Endothelial cell of umbilical vein (primary cell): ENCODE measurements at places on chromosomes 6 and 20. TPM values are rescaled to one million over a fixed set of nuclear protein-coding genes. Genes with fewer than 3 reads are reported as not detected.

PHACTR1 gene
- 19.4 and 23.2 TPM in 2 replicates for total RNA-seq

REM1 gene
- total RNA-seq: not detected in 2 replicates

GMDS gene
- 23.5 TPM in 2 replicates for total RNA-seq

MEI4 gene
- not detected in 2 replicates for total RNA-seq

CTCFL gene
- total RNA-seq: not detected in 2 replicates

SOX18 gene
- 175 and 211 TPM in 2 replicates for total RNA-seq

ALDH8A1 gene
- 0.58 and 0.95 TPM in 2 replicates for total RNA-seq

PTPRK gene
- 74.0 and 88.3 TPM in 2 replicates for total RNA-seq

PTP4A1 gene
- 58.4 and 65.1 TPM in 2 replicates for total RNA-seq

TBX18 gene
- 28.4 and 35.3 TPM in 2 replicates for total RNA-seq

GRCh38 chr6:132952031-132952867, 137.9 kb downstream of the RPS12 start:
- no peak for DNase-seq

- DNase-seq: no peak
Observed at GRCh38 chr20:57385940-57386339, 5.3 kb upstream of the RBM38 start.

DNA sequence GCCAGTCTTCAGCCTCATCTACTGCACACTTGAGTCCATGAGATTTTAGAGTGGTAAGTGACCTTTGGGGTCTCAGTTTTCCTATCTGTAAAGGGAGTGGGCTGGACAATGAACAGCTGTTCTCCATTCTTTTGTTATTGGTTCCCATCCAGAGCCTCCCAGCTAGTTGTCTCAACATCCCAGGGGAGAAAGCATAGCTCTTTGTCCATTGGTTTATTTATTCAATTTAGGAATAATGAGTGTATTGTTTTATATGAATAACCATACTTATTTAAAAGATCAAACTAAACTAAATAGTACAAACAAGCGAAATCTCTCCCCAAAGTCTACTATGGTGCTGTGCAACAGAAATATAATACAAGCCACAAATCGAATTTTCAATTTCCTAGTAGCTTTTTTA, 13.7 kb downstream of the PIGT start:
- DNase-seq: no peak

DNA sequence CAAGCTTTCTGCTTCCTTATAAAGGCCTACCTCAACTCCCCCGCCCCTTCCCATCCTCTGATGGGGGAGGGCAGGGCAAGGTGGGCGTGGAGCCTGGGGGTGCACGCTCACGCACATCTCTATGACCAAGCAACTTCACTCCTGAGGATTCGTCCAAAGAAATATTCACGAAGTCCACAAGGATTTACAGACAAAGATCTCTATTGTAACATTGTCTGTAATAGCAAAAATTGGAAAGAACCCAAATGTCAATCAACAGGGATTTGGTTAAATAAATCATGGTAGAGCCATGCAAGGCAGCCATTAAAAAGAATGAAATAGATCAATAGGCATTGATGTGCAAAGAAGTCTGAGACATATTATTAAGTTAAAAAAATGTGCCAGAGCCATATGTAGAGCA, 130.4 kb upstream of the AFDN start:
- DNase-seq: no peak

GRCh38 chr6:167470836-167471547, 146.1 kb downstream of the TTLL2 start:
- DNase-seq: no peak

DNA sequence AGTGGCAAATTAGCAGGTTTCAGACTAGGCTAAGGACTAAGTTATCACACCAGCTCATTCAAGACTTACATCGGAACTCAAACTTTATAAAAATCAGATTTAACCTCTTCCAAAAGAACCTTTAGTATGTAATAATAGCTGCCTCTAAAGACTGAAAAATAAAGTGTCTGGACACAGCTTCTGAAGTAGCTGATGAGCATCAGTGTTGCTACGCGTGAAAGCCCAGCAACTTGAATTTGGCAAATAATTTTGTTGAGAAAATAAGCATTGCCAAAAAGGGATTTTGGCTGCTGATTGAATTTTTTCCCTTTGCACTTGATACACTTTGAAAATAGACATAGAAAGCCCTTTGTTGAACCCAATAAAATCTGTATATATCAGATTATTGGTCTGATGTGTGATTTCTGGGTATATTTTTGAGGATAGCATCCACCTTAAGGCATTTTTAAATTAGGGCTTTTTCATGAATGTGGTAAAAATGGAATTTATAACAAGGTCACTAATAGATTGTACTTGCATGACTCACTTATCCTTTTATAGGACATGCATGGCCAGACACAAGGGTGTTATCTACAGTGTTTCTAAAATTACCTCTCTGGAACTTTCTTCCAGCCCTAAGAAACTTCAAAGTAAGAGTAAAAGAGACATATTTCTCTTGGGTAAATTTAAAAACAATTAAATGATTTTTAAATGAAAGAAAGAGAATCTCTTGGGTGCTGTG, 350.4 kb downstream of the TENT5A start:
- no peak for DNase-seq

- peak; percentile 43 for DNase-seq
Observed at GRCh38 chr20:36144336-36144735, 10.2 kb upstream of the EPB41L1 start.

GRCh38 chr6:129472239-129472638, 237.7 kb downstream of the ARHGAP18 start:
- no peak for DNase-seq

- DNase-seq: no peak
Observed at GRCh38 chr6:151900256-151900655, 92.8 kb downstream of the ESR1 start.

GRCh38 chr20:36932476-36933426, 18.8 kb downstream of the SAMHD1 start:
- no peak for DNase-seq

- no peak for DNase-seq
Observed at GRCh38 chr6:22300273-22300998, 3.6 kb upstream of the PRL start.

- DNase-seq: no peak
Observed at GRCh38 chr6:166297606-166298005, 10.6 kb downstream of the PRR18 start.

- no peak for DNase-seq
Observed at GRCh38 chr20:57713505-57713903, 3.7 kb upstream of the PMEPA1 start.

DNA sequence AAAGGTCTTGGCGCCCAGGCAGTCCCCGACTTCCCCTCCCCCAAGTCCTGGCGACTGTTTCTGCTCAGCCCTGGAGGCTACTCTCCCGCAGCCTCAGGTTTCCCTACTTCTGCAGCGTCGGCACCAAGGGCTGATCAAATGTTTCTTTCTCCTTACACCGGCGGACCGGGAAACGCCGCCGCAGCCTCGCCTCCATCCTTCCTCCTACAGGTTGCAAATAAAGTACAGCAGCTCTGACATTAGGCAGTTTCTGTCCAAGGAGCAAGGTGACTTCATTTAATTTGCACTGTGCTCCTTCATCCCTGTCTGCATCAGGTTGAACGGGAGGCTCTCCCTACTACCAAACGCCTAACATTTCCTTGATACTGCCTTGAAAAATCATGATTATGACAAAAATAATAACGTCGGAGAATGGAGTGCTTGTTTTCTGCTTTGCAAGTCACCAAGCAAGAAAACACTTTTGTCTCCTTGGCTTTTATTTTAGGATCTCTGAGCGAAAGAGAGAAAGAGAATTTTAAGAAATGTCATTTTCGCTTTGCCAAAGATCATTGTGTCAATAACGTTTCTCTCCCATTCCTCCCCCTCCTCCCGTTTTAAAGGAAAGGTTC, 1.0 kb downstream of the CLIC5 start:
- DNase-seq: no peak

DNA sequence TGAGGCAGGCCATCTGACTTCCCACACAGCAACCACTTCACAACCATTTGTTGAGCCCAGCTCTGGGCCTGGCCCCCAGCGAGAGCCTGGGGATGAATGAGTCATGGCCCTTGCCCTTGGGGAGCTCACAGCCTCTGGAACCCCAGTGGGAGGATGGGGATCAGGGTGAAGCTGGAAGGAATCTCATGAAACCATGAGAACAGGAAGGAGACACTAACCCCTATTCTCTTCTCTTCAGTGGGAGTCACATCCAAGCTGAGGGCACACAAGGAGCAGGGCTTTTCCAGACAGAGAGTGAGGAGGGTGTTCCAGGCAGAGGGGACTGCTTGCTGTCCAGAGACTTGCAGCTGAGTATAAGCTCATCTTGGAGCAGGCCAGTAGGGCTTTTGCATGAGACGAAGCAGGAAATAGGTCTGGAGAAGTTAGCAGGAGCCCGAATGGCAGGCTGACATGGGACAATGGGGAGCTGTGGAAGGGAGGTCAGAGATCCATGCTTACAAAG, 7.5 kb downstream of the FOXS1 start:
- DNase-seq: peak; percentile 58

DNA sequence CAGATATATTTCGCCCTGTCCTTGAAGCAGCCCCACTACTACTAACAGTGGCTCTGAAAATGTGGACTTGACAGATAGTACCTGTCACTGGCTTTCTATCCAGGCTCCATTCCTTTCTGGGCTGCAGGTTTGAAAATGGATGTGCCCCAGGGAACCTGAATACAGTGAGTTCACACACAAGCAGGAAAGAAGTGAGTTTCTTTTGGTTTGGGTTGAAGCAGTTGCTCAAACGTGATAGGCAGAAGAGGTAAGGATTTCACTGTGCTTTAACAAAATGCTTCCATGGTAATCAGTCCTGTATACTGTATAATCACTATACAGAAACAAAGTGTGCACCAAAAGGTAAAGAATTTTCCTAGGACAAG, 382.9 kb downstream of the PRKN start:
- no peak for DNase-seq

GRCh38 chr6:128098000-128098581, 197.2 kb upstream of the THEMIS start:
- DNase-seq: no peak

- DNase-seq: no peak
Observed at GRCh38 chr6:2891768-2892170, 11.3 kb downstream of the SERPINB9 start.

GRCh38 chr6:170041526-170041925, 249.4 kb downstream of the DLL1 start:
- no peak for DNase-seq

GRCh38 chr6:429515-430121, 38.1 kb downstream of the IRF4 start:
- DNase-seq: no peak

GRCh38 chr20:24648919-24649318, 179.5 kb downstream of the SYNDIG1 start:
- DNase-seq: no peak

DNA sequence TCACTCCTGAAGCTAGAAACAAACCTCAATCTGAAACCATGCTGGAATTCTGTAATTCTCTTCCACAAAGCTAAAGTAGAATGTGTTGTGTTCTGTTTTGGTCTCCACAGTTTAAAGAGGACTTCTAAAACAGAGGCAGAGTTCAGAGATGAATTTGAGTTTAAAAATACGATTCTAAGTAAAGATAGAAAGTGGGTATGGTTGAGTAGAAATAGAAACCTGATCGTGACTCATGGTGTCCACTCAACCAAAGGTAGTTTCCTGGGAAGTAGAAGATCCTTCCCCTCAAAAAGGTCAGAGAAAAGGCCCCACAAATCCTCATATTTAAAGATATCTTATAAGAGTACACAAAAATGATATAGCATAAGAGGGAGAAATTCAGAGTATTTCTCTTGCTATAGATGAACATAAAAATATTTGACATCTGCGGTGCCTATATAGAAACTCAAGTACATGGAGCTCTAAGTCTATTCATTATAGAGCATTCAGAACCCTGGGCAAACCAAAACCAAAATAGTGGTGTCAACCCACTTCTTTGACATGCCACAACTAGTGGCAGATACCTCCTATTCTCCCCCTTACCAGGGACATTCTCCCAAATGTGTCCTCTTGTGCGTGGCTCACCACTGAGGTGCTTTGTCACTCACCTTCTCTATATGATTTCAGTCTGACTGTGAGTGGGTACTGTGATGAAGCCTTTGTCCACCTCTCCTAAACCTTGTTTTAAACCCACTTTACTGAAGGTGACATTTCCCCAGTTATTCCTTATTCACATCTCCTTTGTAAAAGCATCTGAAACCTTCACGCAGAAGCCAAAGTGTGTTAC, 84.5 kb downstream of the PLCB1 start:
- DNase-seq: no peak

- no peak for DNase-seq
Observed at GRCh38 chr6:33610779-33611732, 10.1 kb upstream of the ITPR3 start.
